GM19239 (cell line): ENCODE measurements at places on chromosomes 1 and 21.
A peak's percentile ranks its signal among the peaks of the same experiment; 100 is the strongest.

GRCh38 chr1:14106126-14106525, 406.1 kb downstream of the PRDM2 start:
- no peak for DNase-seq

DNA sequence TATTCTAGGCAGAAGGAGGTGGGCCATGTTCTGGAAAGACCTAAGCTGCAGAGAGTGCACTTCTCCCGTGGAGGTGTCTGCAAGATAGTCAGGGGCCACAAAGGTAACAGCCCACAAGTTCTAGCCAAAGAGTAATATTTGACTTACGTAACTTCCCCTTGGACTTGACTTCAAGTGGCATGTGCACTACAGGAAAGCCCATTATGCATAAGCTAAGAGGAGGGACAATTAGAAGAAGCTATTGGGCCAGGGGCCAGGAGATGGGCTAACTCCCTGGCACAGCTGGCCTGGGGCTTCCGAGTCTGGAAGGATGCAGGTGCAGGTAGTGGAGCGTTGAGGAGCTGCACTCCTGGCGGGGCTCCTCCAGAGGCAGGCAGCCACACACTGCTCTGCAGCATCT, 58.3 kb downstream of the ERG start:
- no peak for DNase-seq

- DNase-seq, result no peak
These were observed 131.8 kb downstream of the ACTL8 start for GRCh38 chr1:17886838-17887441.

GRCh38 chr1:97252076-97252475, 530.5 kb downstream of the PTBP2 start:
- no peak for DNase-seq

DNA sequence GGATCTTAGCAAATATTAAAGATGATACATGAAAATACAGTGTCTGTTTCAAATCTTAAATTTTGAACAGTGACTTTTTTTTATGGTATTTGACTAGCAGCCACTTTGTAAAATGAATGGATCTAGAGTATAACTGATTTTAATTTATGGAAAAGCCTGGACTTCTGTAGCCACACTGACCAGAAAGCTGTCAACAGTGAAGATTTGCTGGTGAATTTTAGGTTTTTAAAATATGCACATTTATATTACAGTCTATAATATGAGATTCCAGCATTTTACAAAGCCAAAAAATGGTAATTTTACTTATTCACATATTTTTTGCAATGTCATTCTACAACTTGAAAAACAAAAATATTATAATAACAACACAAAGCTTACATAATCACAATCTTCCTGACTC, 131.8 kb downstream of the NEGR1 start:
- no peak for DNase-seq

DNA sequence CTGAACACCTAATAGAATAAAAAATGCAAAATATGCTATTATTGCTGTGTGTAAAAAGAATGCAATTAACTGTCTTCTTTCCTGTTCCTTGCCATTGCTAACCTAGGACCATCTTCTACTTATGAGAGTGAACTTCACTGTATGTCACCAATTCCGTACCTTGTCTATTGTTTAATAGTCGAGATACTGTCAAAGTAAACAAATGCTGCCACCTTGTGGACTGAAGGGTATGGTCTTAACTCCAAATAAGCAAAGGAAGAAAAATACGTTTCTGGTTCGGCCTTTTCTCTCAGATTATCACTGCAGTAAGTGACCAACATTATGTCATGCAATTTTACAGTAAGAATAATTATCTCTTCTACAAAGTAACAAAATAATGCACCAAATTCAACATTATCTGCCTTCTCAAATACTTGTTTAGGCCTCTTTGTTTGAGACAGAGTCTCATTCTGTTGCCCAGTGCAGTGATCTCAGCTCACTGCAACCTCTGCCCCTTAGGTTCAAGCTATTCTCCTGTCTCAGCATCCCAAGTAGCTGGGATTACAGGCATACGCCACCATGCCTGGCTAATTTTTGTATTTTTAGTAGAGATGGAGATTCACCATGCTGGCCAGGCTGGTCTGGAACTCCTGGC, 133.4 kb downstream of the COP1 start:
- no peak for DNase-seq

DNA sequence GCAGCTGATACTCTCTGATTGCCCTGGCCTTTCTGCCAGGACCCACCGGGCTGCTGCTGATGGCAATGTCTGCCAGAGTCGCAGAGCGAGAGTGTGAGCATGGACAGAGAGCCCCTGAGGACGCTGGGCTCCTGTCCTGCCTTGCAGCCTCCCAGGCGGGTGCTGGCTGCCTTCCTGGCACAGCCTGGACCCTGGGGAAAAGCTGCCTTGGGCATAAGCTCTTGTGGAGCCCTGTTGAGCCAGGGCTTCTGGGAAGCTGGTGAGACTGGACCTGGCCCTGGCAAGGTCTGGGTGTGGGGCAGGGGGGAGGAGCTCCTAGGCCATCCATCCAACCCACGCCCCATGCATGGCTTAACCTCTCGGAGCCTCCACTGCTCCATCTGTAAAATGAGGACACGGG, 105.8 kb upstream of the WNT4 start:
- no peak for DNase-seq

GRCh38 chr1:89360716-89361115, 3.1 kb upstream of the GBP6 start:
- DNase-seq, result no peak

DNA sequence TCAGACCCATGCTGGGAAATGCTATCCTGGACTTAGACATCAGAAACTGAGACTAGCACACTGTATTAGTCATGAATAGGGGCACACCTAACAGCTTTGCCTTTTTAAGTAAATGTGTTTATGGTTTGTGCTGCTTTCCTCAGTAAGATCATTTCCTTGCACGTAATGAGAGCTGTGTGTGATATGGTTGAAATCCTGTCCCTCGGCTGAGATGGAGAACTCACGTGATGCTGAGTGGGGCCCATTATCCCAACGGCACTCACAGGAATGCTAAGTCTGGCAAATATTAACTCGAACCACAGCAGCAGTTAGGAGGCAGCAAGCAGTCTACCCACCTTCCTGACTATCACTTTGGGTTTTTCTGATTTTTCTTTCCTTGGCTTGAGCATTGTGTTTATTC, 38.2 kb downstream of the BCL9 start:
- no peak for DNase-seq

- no peak for DNase-seq
These were observed 310.1 kb downstream of the USH2A start for GRCh38 chr1:216113181-216113580.

DNA sequence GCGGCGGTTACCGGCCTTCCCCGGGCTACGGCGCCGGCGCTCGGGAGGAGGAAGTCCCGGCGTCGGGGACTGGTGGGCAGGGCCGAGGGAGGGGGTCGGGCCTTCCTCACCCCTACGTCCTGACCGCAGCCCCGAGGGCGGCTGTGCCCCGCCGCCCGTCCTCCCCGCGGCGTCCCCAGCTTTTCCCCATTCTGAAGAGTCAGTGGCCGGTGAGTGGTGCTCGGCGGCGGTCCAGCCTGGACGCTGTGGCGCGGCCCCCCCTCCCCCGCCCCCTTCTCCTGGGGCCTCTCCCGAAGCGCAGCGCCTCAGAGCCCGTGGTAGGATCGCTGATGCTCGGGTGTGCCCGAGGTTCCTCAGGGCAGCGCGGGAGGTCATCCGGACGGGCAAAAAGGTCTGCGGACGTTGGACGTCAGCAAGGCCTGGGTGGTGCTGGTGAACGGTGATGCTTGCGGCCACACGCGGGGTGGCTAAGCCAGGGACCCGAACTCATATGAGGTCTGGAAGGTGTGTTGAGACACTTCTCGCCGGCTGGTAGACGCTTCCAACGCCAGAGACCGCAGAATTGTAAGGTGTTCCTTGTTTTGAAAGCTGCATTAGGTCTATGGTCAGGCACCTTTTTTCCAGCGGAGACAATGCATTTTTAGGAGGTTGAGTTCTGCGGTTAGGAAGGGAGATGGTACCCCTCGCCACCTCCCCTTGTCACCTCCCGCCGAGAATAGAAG, 725 bp downstream of the SLC25A33 start:
- DNase-seq, result peak; percentile 59

DNA sequence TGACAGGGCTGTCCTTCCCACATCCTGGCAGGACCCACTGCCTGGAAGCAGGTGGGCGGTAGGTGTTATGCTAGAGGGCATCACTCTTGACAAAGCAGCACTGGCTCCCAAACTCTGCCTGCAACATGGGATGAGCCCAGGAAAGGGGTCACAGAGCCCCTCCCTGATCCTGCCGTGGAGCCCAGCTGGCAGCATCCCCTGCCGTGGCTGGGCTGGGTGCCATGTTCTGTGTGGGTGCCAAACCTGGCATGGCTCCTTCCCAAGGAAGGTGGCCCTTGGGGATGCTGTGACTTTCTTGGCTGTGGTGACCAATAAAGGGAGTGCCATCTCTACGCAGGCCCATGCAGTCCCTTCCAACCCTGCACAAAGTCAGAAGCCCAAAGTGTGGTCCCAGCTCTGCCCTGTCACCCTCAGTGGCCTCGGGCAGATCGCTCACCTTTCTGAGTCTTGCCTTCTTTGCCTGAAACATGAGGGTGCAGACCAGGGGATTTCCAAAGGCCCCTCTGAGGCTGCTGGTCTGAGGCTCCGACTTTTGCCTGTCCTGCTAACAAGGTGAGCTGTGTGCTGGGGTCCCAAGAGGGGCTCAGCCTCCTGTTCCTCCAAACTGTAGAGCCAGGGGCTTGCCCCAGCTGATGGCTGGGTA, 6.0 kb downstream of the CDK18 start:
- no peak for DNase-seq

DNA sequence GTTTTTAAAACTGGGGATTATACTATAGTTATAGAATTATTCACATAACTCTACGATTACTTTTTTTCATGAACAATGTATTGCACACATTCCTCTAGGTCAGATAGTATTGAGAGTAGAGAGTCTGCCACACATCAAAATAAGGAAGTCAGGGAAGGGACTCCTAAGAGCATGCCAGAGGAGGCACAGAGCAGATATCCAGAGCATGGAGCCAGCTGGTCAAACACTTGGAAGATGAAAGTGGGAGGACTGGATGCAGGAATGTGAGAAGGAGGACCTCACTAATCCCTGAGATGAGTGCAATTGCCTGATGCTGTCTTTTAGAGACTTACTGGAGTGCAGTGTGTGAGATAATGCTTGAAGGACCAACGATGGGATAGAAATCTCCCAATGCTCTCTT, 9.6 kb upstream of the RFX5 start:
- no peak for DNase-seq

GRCh38 chr1:194164755-194165154, 978.3 kb upstream of the B3GALT2 start:
- DNase-seq, result no peak

DNA sequence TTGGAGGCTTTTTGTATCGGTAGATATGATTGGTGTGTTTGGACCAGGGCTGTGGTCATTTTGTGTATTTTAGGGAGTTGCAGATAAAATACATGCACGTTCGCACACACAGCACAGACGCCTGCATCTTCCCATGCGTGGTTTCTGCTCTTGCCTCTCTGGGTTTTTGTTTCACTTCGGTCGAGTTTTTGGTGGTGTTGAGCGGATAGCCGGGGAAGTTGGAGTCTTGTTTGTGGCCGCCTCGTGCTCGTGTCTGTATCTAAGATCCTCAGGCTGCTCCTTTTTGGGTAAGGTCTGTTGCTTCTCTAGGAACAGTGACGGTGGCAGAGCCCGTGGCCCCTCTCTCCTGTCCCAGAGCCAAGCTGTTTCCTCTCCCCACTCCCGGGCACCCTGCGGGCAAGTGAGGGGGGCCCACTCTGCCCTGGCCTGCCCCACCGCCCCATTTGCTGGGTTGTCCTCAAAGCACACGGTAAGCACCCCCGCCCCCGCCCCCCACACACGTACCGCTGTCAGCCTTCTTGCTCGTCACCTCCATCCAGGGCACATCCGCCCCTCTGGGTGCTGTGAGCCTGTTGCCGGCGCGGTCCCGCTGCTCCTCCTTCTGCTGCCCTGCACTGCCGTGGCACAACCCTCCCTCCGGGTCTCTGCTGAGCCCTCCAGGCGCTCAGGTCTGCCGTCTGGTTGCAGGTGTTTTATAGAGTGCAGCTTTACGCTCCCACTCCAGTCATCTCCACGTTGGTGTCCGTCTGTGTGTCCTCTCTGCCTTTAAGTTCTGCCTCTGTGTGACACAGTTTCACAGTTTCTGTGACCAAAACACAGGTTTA, 51.9 kb downstream of the AGPAT3 start:
- DNase-seq, result peak; percentile 70
